T-cell (primary cell): ENCODE measurements at places on chromosomes 5 and 9.

DNA sequence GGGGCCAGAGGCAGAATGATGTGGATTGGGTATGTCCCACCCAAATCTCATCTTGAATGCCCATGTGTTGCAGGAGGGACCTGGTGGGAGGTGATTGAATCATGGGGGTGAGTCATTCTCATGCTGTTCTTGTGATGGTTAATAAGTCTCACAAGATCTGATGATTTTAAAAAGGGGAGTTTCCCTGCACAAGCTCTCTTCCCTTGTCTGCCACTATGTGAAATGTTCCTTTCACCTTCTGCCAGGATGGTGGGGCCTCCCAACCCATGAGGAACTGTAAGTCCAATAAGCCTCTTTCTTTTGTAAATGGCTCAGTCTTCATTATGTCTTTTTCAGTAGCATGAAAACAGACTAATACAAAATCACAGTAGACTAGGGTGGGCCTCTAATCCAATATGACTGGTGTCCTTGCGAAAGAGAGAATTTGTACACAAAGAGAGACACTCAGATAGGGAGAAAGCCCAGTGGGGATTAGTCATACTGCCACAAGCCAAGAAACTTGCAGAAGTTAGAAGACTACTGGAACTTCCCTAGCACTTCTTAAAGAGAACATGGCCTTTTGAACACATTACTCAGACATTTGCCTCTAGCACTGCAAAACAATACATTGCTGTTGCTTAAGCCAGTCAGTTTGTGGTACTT is 68.4 kb downstream of the ANXA1 start:
- no peak for DNase-seq

GRCh38 chr9:87518702-87519335 is 21.2 kb downstream of the DAPK1 start:
- no peak for DNase-seq

GRCh38 chr9:91246846-91247245 is 114.9 kb downstream of the AUH start:
- DNase-seq: no peak

DNA sequence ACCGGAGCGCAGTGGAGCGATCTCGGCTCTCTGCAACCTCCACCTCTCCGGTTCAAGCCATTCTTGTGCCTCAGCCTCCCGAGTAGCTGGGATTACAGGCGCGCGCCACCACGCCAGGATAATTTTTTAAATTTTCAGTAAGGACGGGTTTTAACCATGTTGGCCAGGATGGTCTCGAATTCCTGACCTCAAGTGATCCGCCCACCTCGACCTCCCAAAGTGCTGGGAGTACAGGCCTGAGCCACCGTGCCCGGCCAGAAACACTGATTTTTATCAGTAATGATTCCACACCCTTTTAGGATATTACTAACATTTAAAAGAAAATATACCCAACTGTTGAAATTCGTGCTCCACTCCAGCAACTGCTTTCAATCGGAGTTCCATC is 464 bp upstream of the FAM151B start:
- DNase-seq: no peak

DNA sequence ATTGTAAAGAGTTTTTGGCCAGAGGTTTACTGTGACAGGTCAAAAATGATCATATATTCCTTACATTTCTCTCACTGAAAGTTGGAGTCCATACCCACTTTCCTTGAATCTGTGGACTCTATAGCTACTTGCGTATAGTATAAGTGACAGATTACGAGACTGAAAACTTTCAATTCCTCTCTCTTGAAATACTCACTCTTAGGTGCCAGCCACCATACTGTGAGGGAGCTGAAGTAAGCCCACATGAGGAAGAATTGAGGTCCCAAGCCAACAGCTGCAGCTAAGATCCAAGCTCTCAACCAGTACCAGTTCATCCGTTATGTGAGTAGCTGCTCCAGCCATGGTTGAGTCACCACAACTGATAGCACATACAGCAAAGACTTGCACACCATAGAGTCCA is 128.1 kb upstream of the FAM174A start:
- DNase-seq: no peak

- DNase-seq: no peak
Measured at GRCh38 chr5:1264211-1264610, 30.7 kb downstream of the TERT start.
